Occipital lobe (tissue), 3 donors: ENCODE measurements at places on chromosomes 3 and 15. TPM values are rescaled to one million over a fixed set of nuclear protein-coding genes. Genes with fewer than 3 reads are reported as not detected.

The FGF12 gene
- total RNA-seq, result 187 TPM

The SLC35G2 gene
- 14.7 TPM for total RNA-seq

The RTP3 gene
- total RNA-seq, result not detected

The FANCD2OS gene
- total RNA-seq, result not detected

The PATL2 gene
- total RNA-seq, result 0.78 TPM
